ENCODE measurements at places on chromosomes 11 and 22.

DNA sequence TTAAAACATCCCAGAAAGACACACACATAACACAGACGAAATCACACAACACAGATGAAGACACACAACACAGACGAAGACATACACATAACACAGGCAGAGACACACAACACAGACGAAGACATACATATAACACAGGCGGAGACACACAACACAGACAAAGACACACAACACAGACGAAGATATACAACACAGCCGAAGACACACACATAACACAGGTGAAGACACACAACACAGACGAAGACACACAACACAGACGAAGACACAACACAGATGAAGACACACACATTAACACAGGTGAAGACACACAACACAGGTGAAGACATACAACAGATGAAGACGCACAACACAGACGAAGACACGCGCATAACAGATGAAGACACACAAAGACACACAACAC, 4.8 kb upstream of the MOB2 start:
- DNase-seq = no peak

DNA sequence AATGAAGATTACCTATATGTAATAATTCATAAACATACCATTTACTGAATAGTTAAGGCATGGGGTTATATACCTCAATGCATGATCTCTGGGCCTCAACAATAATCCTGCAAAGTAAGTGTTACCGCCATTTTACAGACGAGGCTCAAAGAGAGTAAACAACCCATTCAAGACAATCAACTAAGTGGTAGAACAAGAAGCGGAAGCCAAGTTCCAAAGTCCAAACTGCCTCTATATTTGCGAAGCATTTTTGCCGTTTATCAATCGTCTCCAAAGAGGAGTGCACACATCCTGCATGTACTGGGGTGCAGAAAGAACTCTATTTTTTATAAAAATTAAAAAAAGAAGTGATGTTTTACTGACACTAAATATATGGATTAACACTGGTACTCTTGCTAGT, 27.5 kb upstream of the P4HA3 start:
- DNase-seq = no peak

DNA sequence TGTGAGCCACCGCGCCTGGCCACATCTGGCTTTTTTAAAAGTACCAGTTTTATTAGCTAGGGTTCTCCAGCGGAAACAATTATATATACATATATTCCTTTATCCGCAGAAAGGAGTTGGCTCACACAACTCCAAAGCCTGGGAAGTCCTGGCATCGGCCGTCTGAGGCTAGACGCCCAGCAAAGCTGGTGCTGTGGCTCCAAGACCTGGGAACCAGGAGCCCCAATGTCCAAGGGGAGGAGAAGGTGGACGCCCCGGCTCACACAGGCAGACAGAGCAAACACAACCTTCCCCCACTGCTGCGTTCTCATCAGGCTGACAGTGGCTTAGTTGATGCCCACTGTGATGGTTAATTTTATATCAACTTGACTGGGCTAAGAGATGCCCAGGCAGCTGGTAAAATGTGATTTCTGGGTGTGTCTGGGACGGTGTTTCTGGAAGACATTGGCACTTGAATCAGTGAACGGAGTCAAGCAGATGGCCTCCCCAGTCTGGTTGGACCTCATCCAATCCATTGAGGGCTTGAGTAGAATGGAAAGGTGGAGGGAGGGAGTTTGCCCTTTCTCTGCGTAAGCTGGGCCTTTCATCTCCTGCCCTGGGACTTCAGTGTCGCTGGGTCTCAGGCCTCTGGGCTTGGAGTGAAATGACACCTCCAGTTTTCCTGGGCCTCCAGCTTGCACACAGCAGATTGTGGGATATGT, 904.4 kb downstream of the BRD1 start:
- DNase-seq = no peak

DNA sequence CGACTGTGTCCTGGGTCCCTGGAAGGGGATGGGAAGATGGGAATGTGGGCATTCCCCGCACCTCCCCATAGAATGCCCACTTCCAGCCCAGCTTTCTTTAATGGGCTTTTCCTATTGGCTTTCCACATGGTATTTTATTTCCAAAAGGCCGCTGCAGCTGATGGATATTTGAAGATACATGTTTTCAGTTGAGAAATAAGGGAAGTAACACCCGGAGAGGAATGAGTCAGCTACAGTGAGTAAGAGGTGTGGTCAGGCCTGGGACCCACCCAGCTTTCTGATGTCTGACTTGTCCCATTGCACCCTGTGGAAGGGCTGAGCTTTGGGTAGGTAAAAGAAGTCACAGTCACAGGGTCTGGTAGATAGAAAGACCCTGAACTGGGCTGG, 476.9 kb downstream of the MIAT start:
- peak; percentile 72 for DNase-seq

DNA sequence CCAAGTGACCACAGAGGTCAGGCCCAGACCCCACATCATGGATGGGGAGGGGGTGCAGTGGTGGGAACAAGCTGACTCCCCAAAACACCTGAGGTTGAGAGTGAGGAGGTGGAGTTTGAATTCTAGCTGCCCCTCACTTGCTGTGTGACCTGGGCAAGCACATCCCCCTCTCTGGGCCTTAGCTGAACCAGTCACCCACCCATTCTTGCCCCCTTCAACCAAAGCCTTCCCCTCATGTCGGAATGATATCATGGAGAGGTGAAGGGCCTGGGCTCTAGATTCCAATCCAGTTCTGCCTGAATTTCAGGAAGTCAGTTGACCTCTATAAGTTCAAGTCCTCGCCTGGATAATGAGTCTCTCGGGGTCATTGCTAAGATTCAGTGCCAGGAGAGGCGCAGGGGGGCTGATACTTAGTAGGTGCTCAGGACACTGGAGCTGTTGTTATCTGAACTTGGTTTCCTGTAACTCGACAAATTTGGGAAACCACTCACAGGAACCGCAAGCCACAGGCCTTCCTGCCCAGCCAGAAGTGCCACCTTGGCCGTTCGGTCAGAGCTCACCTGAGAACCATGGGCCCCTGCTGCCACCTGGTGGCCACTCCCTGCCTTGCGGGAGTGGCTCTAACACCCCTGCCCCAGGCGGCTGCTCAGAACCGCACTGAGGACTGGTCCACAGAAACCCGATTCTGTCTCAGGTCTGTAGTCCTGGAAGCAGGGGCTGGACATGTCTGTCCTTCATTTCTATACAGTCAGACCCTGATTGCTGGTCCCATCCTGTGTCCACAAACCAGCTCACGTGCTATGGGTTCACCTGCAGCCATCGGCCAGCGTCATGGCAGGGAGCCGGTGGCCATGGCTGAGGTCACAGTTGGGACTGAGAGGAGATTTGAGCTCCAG, 6.9 kb downstream of the CDC42EP1 start:
- DNase-seq = no peak

GRCh38 chr22:17108256-17109112, 12.7 kb downstream of the TMEM121B start:
- no peak for DNase-seq

- no peak for DNase-seq
Measured at GRCh38 chr22:45061332-45061731, 51.5 kb upstream of the PHF21B start.

DNA sequence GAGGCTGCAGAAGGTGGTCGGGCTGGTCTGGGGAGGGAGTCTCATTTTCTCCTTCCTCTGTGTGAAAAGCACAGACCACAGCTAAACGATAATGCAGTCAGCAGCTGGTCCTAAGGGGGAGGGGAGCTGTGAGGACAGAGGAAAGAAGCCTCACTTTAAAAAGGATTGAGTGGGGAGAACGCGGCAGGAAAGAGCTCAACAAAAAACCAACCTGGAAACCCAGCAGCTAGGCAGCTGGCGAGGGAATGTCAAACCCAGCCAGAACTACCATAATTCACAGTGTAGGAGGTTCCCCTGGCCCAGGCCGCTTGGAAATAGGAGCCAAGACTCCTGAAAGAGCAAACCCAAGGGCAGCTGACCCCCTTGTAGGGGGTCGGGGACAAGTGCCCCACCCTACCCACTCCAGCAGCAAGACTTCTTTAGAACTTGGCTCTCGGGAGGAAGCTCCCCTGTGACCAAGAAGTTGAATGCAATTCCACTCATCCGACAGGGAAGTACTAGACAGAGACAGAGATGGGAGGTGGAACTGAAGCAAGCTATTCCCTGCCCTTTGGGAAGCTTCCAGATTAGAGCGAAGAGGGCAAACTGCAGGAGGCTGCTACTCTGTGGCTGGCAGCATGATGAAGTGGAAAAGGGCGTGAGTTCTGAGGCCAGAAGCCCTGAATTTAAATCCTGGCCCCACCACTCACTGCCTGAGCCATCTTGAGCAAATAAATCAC, 16.5 kb upstream of the DGKZ start:
- no peak for DNase-seq

GRCh38 chr22:47304854-47305253, 542.4 kb downstream of the TBC1D22A start:
- DNase-seq = no peak

- DNase-seq = no peak
Measured at GRCh38 chr11:47357985-47358730, 5.7 kb upstream of the MYBPC3 start.

GRCh38 chr11:65502555-65503367, 3.9 kb downstream of the MALAT1 start:
- DNase-seq = no peak

- DNase-seq = no peak
Measured at GRCh38 chr22:24140357-24140756, 40.9 kb upstream of the SUSD2 start.

GRCh38 chr22:26139310-26139709, 30.0 kb upstream of the SEZ6L start:
- DNase-seq = no peak

DNA sequence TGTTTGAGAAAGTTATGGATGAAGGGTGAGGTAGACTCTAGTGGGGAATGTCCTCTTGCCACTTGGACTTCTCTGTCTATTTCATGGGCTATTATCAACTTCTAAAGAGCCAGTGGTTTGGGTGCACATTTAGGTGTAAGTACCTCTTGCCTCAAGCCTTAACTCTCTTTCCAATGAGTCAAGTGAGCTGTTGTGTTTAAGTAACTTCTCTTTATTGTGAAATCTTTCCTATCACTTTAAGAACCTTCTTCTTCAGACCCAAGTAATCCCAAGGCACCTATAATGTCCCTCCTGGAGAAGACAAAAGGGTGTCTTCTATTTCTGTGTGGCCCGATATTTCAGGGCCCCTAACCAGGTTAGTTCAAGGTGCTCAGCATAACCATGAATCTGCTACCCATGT, 90.5 kb upstream of the VPREB1 start:
- no peak for DNase-seq

- no peak for DNase-seq
Measured at GRCh38 chr11:36751335-36751781, 153.3 kb upstream of the RAG2 start.

- no peak for DNase-seq
Measured at GRCh38 chr11:124943254-124943616, 7.4 kb upstream of the HEPACAM start.

DNA sequence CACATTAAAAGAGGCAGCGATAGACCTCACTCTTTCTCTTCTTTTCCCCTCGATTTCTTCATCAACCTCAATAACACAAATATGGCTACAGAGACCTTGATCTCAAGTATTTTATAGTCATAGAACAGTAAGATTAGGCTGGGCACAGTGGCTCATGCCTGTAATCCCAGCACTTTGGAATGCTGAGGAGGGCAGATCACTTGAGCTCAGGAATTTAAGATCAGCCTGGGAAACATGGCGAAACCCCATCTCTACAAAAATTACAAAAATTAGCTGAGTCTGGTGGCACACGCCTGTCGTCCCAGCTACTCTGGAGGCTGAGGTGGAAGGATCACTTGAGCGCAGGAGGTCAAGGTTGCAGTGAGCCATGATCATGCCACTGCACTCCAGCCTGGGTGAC, 14.6 kb downstream of the SLN start:
- no peak for DNase-seq

DNA sequence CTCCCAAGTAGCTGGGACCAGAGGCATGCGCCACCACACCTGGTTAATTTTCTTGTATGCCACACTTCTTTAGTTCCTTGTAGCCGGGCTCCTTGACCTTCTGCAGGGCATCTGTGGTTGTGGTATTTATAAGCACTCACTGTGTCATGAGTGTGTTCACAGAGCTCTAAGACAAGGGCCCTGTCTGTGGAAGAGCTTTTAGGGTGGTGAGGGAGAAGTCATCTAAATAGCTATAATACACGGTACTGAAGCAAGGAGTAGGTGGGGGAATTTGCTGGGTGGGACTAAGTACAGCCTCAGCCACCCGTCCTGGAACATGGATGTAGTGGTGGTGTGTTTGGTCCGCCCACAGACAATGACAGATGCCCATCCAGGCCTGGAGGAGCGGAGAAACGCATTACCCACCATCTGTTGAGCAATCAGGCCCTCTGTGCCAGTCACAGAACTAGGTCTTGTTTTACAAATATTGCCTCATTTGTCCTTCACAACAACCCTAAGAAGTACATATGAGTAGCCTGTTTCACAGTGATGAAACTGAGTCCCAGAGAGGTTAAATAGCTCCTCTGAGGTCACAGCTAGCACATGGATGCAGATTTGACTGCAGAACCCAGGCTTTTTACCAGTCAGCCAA, 10.1 kb downstream of the ACO2 start:
- DNase-seq = no peak

- DNase-seq = no peak
Measured at GRCh38 chr22:39089928-39090327, 7.1 kb upstream of the APOBEC3H start.

DNA sequence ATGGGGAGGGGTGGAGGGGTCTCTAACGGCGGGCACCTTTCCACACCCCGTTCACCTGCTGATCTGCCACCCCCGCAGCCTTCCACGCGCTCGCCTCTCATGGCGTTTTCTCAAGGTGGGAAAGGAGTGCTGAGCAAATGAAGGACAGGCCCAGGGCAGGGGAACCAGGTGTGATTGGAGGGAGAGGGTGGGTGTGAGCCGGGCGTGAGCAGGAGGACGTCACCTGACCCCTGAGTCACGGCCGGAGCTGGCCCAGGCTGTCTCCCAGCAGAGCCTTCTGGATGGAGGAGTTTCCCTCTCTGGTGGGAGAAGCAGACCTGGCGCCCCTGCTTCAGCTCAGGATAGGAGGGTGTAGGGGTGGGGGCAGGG, 14.0 kb upstream of the ARHGAP8 start:
- no peak for DNase-seq

DNA sequence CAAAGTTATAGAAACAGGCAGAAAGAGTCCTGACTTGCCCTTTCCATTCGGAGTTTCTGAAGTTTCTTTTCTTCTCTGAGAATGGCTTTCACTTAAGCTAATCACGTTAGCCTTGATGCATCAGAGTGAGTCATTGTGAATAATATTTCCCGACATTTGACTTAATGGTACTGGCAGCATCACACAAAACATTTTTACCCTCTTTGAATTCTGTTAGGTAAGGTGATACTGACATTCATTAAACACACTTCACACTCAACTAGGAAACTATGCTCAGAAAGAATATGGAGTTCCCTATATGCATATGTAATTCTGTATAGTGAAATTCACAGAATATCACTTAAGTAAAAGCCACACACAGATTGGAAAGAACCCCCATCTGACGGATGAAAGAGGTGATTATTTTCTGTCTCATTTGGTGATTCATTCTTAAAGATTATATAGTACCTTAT, 120.8 kb upstream of the ARHGAP20 start:
- no peak for DNase-seq
